Stimulated activated CD8-positive, alpha-beta memory T cell treated with anti-CD3 and anti-CD28 coated beads, Interleukin-4, amount 100 ng/mL, for 1 hour (primary cell): ENCODE measurements at places on chromosomes 3 and 15.

DNA sequence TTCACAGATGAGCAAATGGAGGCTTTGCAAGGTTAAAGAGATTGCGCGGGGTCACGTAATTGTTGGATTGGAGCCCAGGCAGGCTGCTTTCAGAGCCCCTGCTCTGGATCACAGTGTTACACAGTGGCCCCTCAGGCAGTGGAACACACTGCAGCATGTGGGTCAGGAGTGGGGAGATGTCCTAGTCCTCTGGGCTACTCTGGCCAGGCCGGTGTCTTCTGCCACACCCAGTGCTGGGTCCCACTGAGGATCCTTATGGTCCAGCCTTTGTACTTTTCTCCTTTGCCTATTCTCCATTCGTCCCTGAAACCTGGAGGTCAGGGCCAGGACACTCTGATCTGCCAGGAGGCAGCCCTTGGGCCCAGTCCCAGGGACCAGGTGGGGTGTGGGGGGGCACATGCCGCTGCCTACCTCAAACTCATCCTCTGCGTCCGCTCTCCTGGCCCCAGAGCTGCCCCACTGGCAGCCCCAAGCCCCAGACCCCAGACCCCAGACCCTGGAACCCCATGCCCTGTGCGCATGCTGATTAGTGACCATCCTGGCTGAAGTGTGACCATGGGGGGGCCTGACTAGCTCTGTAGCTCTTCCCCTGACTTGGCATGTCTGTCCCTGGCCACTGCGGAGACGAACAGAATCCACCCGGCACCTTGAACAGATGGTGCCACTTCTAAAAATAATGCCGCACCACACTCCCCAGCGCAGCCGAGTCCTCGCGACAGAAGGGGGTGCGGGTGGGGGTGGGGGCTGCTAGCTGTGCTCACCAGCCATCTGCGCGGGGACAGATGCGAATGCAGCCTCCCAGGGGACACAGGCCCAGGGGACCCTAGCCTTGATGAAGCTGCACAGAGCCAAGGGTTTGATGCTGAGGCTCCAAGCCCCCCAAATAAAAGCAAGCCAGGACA is 41.6 kb downstream of the ATP2B2 start:
- no peak for DNase-seq

DNA sequence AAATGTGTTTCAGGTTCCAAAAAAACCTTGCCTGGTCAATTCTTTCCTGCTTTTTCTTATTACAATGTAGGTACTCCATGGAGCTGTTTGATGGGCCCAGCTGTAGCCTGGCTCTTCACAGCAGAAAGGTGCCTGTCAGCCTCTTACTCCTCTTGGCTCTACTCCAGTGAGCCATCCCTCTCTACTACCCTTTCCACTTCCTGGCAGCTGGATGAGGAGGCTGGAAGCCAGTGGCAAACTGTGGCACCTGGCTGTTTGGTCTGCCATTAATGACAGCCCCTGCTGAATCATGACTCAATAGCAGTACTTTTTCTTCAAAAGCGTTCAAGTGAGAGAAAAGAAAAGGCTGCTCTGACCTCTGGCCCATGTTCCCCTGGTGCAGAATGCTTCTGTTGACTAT is 618.1 kb downstream of the PYDC2 start:
- DNase-seq = no peak

GRCh38 chr3:73353649-73354217 is 271.0 kb downstream of the PDZRN3 start:
- no peak for DNase-seq

DNA sequence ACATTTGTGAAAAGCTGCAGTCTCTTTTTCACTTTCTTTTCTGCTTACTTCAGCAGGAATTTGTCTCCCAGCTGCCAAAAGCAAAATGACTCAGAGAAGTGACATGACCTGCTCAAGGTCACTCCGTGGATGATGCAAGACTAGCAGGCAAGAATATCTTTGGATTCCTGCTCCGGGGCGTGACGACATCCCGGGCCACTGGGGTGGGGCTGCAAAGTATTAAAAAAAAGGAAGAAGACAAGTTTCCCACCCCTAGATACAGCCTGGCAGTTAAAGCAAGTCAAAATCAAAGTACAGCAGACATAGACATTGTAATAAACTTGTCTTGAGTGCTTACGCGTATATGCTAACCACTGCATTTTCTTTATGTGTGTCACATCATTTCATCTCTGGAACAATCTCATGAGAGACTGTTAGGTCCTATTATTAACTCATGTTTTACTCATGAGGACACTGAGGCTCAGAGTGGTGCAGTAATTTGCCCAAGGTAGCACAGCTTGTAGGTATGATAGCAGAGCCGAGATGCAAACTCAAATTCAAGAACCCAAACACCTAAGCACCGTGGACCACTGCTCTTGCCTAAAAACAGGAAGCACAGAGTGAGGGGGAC is 485.2 kb upstream of the PROK2 start:
- no peak for DNase-seq

DNA sequence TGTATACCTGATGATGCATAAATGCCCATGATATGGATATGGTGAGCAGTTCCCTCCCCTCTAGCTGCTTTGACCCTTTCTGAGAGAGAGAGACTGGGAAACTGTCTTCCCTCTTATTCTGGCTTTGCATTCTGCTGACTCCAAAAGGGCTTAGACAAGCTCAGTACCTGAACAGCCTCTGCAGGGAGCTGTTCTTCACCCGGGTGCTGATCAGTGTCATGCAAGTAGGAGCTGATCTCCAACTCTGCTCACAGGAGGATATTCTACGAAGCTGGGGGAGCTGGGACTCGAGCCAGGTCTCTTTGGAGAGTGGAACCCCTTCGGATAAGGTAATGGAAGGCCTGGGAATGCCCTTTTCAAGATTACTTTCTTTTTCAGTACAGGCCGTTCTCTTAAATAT is 237.1 kb downstream of the RYR3 start:
- no peak for DNase-seq

DNA sequence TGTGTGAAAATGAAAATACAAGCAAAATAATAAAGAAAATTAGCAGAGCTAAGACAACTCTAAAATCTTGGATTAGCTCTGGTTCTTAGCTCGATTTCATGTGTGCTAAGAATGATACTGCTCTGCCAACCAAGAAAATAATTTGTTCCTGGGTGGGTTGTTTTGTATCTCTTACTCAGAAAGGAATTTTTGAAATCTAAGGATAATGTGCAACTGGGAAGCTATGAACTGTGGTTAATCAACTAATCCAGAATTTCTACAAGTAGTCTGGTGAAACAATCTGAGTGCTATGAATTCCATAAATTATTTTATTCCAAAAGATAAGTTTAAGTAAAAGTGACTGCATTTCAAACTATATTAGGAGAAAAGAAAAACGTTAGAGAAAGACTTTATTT is 92.0 kb downstream of the TFDP2 start:
- no peak for DNase-seq

- DNase-seq = no peak
These were observed 242.6 kb upstream of the TOPAZ1 start for GRCh38 chr3:43998836-43999727.

GRCh38 chr3:185423178-185423577 is 60.2 kb downstream of the MAP3K13 start:
- no peak for DNase-seq

- DNase-seq = no peak
These were observed 302.8 kb upstream of the MDFIC2 start for GRCh38 chr3:70615286-70615685.

GRCh38 chr3:129045675-129046036 is 14.9 kb upstream of the GP9 start:
- DNase-seq = no peak

- DNase-seq = no peak
These were observed 91.1 kb upstream of the FGF7 start for GRCh38 chr15:49331951-49332350.

- no peak for DNase-seq
These were observed 39.2 kb downstream of the EPHB3 start for GRCh38 chr3:184600685-184601377.

DNA sequence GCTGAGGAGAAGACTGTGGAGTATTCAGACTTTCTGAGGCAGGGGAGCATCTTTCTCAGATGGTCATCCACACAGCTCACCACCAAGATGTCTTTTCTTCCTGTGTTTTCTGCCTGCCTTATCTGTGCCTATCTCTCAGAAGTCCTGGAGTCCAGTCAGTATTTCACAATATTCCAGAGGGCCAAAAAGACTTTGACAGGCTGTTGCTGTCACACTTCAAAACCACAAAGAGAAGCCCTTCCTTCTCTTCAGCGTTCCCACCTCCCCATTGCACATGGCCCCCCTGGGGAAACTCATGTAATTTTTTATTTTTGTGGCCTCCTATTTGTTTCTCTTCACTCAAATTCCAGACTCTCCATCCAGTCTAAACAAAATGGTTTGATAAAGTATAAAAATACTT is 585.2 kb downstream of the EPHA3 start:
- DNase-seq = no peak

DNA sequence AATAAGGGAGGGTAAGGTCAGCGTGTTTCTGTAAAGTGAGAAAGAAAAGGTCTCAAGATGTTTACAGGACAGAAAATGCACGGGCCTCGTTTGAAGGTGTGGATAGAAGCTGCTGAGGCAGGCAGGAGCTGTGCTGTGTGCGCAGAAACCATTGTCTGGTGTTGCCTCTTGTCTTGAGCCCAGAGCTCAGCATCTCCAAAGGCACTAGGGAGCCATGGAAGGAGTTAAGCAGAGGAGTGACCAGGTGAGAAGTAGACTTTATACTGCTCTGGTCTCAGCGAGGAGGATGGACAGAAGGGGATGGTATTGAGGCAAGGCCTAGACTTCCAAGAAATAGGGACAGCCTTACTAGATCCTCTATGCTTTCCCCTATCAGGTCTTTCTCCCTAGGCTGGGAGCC is 13.0 kb downstream of the CAND2 start:
- no peak for DNase-seq

DNA sequence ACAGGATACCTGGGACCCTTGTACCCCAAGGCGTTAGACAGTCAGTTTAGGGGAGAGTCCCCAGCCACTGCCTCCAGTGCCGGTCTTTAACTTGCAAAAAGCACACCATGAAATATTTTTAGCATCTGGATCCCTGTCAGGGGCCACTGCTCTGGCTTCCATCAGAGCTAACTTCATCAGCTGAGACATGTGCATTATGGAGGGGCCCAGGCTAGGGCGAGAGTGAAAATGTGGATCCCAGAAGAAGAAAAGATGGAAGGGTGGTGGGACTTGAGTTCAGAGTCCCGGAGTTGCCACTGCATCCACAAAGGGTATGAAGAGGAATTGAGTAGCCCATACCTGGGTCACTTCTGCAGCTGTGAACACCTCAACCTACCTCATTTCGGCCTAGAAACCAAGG is 23.5 kb upstream of the SPATA12 start:
- no peak for DNase-seq

DNA sequence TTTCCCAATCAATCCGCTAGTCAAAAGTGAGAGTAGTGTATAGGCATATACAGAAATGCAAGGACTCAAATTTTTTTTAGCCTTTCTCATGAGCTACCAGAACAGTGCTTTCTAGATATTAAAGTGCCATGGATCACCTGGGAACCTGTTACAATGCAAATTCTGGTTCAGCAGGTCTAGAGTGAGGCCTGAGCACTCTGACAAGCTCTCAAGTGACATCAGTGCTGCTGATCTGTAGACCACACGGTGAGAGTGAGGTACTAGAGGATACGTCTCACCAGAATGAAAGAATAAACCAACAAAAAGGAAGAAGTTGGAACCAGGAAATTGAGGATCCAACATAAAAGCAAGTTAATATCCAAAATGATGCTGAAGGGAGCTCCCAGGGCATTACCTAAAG is 16.0 kb upstream of the PLA2G4D start:
- no peak for DNase-seq

DNA sequence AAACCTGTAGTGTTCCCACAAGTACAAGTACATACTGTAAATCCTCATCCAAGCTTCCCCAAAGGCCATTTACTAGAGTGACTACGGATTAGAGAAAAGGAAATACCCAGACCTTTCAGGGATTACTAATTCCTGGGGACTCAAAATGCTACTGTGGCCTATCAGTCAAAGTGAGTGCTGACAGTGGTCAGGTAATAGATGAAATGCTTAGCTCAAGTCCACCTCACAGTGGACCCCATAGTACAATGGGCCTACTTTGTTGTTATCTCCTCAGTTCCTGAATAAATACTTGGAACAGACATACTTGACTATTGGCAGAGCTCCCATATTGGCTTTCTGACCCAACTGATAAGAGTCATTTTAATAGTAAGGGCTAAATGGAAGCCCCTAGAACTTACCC is 61.6 kb downstream of the MAP4 start:
- no peak for DNase-seq

- DNase-seq = no peak
These were observed 238.6 kb upstream of the CHRM5 start for GRCh38 chr15:33729653-33730052.

GRCh38 chr3:70647823-70648222 is 335.4 kb upstream of the MDFIC2 start:
- DNase-seq = no peak

- DNase-seq = no peak
These were observed 49.2 kb downstream of the PARP15 start for GRCh38 chr3:122626515-122627180.

DNA sequence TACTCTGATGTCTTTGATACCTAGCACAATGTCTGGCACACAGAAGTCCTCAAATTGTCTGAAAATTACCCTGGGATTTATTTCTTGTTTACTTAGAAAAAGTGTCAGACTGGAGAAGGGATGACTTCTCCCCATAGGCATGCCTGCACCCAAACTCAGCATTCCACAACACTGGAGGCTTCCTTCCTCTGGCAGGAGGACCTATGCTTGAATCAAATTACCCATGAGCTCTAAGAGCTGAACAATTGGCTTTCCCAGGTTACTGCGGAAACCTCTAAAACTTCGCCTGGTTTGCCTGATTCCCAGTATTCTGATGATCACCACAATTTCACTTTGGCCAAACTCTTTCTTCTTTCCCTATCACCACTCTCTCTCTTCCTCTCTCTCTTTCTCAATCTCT is 217.4 kb downstream of the DIPK2A start:
- DNase-seq = no peak

- DNase-seq = no peak
These were observed 18.7 kb downstream of the TGM4 start for GRCh38 chr3:44893097-44893496.

DNA sequence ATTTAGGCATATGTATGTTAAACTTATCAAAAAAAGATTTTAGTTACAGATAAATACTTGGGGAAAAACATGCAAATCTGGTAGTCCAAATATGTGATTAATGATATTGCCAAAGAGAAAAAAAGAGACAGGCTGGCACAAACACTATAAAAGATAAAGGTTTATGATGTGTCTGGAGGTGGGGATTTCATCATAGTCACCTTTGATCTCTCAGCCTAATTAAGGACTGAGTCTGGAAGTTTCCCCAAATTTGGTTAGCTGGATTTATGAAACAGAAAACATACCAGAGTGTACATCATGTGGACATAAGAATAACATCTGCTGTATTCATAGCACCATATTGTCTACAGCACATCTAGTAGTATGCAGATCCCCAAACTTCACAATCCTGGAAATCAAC is 157.0 kb downstream of the FGF12 start:
- no peak for DNase-seq

GRCh38 chr15:57337868-57338411 is 38.4 kb upstream of the CGNL1 start:
- DNase-seq = no peak

DNA sequence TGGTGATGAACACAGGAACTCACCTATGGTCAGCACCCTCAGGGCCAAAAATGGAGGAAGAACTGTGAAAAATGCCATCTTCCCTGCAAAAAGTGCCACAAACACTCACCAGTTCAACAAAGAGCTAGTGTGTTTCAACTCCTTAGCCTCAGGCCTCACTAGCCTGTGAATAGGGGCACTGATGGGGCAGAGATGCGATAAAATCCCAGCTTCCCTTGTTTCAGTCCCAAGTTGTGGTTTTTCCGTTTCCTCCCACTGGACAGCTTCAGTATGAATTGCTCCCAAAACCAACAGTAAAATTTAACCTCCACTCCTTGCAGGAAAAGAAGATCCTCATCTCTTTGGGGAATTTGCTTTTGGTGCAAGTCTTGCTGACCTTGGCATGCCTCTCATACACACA is 117.4 kb upstream of the ADAMTS9 start:
- no peak for DNase-seq
